Fibroblast of mammary gland (primary cell): ENCODE measurements at places on chromosomes 6 and 20.
A peak's percentile ranks its signal among the peaks of the same experiment; 100 is the strongest.

DNA sequence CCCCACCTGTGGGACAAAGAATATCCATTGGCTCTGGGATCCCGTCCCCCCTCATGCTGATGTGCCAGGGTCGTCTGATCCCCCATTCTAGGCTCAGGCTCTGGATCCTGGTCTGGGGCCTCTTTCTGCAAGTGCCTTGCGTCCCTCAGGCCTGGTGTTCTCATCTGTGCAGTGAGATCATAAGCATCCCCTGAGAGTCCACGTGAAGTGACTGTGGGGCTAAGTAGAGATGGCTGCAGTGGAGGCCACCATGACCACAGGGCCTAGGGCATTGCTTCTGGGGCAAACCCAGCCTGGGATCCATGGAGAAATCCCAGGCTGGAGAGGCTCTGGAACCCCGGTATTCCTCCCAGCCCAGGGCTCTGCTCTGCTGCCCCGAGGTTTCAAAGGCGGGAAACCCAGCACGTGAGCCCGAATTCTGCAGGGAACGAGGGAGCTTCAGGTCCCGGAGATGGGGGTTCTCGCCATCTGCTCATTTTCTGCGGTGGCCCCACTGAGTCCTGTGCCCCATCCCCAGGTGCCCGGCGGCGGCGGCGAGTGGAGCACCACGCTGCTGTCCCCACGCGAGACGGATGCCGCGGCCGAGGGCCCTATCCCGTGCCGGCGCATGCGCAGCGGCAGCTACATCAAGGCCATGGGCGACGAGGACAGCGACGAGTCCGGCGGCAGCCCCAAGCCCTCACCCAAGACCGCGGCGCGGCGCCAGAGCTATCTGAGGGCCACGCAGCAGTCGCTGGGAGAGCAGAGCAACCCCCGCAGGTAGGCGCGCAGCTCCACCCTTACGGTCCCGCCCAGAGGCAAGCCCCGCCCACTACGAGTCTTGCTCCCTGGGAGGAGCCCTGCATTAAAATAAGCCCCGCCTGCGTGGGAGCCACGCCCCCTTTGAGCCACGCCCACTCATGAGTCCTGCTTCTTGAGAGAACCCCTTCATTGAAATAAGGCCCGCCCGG is 105.5 kb upstream of the MYL9 start:
- peak; percentile 56 for DNase-seq

- peak; percentile 94 for DNase-seq
Measured at GRCh38 chr6:161407581-161407980, 133.7 kb upstream of the AGPAT4 start.

- DNase-seq: no peak
Measured at GRCh38 chr6:47235964-47236760, 73.5 kb downstream of the TNFRSF21 start.

GRCh38 chr6:155498370-155498769 is 42.7 kb upstream of the NOX3 start:
- peak; percentile 54 for DNase-seq

DNA sequence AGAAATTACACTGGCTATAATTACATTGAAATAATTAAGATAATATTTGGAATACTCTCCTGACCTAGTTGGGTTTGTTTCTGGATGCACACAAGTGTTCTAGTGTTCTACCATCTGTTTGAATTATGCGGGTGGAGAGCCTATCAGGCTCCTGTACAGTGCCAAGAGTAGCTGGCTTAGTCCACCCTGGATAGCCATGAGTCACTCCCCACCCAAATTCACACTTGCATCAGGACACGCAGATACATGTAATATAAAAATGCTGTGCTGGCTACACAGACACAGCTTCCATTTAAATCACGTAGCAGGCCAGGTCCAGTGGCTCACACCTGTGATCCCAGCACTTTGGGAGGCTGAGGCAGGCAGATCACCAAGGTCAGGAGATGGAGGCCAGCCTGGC is 686.2 kb upstream of the SLC35B3 start:
- DNase-seq: peak; percentile 9

GRCh38 chr6:96925290-96925687 is 761 bp downstream of the KLHL32 start:
- no peak for DNase-seq

DNA sequence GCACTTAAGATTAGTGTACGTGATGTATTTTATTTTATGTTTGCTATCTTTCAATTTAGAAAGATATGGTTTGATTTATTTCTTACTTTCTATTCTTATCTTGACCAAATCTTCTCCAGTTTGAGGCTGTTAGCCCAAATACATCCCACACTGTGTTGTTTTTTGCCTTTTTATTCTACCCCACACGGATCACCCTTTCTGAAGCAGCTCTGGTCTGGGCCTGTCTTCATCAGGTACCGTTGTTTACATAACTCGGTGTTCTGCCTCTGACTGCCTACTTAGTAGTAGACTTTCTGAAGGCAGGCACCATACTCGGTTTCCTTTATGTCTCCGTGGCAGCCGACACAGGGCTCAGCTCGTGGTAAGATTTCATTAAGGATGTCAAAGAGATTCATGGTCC is 95.0 kb downstream of the PHACTR1 start:
- DNase-seq: no peak

- no peak for DNase-seq
Measured at GRCh38 chr20:4179545-4179944, 164.2 kb upstream of the RNF24 start.

- peak; percentile 48 for DNase-seq
Measured at GRCh38 chr6:28587746-28588075, 62.0 kb downstream of the GPX5 start.

DNA sequence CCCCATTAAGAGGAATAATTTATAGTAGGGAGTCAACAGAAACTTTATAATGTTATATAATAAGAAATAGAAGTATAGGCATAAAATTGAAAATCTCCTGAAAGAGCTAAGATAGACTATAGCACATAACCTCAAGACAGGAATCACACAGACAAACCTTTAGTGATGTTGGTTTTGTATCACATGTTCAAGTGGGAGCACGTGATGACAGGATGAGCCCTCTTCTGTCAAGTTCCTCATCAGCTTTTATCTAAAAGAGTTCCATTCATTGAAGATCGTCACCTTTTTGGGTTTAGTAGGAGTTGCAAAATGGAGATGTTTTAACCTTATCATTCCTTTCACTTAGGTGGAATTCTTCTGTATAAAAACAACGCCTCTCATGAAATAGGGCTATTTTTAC is 127.0 kb downstream of the MCHR2 start:
- DNase-seq: no peak

GRCh38 chr6:125922322-125922860 is 34.2 kb upstream of the HINT3 start:
- no peak for DNase-seq

DNA sequence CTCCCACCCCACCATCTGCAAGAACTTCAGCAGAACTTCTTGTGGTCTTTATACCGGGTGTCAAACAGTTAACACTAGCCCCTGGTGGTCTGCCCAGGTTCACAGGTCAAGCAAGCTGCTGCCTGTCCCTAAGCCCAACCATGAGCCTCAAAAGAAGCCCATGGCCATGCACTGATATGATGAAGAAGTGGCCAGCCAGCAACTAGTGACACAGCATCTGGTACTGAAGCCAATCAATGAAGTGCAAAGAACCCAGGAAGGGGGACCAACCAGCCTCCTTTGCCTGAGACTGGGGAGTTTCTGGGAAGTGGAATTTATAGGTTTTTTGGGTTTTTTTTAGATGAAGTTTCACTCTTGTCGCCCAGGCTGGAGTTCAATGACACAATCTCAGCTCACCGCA is 127.8 kb downstream of the MAFB start:
- DNase-seq: no peak

DNA sequence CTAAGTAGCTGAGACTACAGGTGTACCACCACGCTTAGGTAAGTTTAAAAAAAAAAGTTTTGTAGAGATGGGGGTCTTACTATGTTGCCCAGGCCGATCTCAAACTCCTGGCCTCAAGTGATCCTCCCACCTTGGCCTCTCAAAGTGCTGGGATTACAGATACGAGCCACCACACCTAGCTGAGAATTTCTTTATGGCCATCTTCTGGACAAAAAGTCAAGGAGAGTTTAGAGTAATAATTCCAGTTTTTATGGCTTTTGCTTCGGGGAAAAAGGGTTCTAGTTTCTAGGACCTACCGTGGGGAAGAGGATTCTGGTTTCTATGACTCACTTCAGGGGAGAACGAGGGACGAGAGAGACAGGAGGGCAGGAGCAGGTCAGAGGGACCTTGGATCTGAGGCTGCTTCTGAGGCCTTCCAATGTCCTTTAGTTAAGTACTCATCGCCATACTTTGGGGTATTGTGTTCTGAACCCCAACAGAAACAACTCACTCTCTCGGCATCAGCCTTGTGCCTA is 69.3 kb upstream of the IER3 start:
- no peak for DNase-seq

GRCh38 chr6:142008016-142008735 is 124.5 kb upstream of the GJE1 start:
- no peak for DNase-seq

- no peak for DNase-seq
Measured at GRCh38 chr6:168698923-168699322, 257.9 kb downstream of the SMOC2 start.

- DNase-seq: no peak
Measured at GRCh38 chr20:43653966-43654365, 12.9 kb upstream of the MYBL2 start.

DNA sequence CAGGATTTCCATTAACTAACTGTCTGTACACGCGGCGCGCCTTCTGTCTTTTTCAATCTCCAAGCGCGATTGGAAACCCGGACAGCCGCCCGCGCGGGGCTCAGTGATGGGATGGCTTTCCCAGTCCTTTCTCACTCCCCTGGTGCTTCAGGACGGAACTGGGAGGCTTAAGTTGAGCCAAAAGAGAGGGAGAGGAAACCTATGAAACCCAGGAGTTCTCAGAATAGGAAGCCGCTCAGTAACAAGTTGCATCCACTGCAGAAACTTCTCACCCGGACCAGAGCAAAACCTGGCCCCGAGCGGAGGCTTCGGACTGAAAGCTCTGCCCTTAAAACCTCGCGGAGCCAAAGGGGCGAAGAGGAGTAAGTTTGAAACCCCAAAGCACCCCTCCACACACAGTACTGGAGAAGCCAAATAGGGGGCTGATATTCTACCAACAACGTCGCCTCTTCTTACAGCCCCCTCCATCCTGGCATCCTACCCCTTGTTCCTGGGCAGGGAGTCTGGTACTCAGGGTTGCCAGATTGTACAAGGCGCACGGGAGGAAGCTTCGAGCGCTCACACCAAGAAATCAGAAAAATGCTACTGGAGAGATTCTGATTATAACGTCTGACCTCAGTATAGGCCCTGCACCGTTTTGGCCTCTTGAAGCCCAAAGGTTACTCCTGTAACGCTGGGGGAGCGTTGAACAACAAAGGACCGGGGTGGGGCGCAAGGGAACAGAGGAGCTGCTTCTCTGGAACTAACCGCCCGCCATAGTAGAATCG is 906 bp upstream of the COL12A1 start:
- DNase-seq: peak; percentile 67

- no peak for DNase-seq
Measured at GRCh38 chr6:22219925-22220324, 76.9 kb downstream of the PRL start.

GRCh38 chr6:6645261-6645917 is 56.9 kb downstream of the LY86 start:
- no peak for DNase-seq

DNA sequence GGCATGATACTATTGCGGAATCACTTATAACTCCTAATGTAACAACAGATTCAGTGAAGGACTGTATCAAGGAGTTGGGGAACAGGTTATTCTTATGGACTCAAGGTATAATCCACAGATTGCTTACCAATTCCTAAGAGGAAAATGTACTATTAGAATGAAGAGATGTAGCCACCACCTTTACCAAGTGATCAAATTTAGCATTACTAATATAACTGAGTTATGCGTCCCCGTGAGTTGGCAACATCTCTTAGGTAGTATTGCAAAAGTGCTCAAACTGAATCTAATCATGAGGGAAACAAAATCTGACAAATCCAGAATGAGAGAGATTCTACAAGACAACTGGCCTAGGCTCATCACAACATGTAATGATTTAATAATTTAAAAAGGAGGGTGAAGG is 777 bp upstream of the SNRNP48 start:
- peak; percentile 12 for DNase-seq

- DNase-seq: no peak
Measured at GRCh38 chr6:27507041-27507956, 34.4 kb upstream of the ZNF184 start.

GRCh38 chr20:25032478-25033264 is 25.3 kb downstream of the ACSS1 start:
- DNase-seq: no peak

DNA sequence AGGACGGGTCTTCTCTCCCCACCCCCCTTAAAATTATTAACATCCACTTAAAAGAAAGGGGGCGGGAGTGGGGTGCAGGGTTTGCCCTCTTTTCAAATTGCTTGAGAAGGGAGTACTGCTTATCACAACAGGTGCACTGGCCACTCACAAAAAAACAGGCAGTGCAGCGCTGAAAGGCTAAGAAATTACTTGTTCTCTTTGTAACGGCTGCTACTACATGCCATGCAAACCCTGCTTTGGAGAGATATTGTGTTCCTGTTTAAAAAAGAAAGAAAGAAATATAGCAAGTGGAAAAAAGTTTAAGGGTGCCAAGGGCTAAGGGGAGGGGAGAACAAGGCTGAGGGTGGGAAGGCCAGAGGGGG is 312.7 kb upstream of the JARID2 start:
- no peak for DNase-seq

DNA sequence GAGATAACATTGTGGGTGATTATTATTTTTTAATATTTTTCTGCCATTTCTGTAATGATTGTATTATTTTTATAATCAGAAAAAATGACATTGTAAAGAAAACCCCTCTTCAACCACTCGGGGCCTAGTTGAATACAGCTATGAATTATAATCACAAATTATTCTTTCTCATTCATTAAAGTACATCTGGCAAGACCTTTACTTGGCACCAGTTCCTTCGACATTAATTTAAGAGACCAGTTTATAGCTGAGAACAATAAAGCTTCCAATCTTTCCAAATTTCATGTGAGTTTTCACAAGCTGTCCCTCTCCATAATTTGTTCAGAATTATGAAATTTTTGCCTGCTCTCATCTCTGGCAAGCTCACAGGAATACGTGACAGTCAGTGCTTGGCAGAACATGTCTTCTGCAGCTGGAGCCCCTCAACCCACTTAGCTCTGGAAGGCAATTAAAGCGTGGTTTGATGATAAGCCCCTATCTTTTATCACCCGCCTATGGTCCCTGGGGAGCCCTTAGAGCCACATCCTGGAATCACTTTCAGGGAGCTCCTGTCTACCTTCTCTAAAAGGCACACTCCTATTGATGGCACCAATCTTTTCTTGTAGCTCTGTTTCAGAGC is 237.2 kb upstream of the PRND start:
- DNase-seq: no peak

GRCh38 chr6:54463354-54464024 is 155.2 kb downstream of the TINAG start:
- DNase-seq: no peak

DNA sequence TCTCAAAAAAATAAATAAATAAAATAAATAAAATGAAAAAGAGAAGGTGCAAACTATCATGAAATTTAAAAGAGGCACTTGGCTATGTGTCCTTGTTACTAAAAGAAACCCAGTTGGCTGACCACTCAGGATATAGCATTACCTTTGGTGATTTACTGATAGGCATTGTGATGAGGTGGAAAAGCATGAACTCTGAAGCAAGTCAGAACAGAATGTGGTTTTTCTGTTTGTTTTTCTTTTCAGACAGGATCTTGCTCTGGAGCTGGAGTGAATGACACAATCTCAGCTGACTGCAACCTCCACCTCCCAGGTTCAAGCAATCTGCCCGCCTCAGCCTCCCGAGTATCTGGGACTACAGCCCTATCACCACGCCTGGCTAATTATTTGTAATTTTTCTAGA is 31.9 kb downstream of the ZNF184 start:
- no peak for DNase-seq
